Activated naive CD8-positive, alpha-beta T cell treated with anti-CD3 and anti-CD28 coated beads, Interleukin-2, amount 10 ng/mL, durations not matched to agents 7 days and 5 days (primary cell): ENCODE measurements at places on chromosomes 2 and 18.

DNA sequence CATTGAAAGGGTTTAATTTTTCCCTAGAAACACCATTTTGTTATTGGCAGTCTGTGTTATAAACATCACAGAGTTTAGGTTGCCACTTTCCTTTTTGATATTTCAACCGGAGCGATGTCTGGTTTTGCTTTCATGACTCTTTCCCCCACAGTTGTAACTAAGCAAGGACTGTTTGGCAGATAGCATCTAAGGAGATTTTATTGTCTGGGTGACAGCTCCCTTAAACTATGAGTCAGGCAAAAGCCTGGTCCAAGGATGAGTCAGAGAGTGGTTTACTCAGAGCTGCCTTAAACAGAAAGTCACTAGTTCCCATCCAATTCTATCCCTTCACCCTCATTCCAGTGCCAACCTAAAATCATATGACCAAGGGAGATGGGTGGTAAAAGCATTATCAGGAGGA lies 341.6 kb upstream of the VWC2L start:
- DNase-seq = no peak

GRCh38 chr2:3392216-3392615 lies 12.7 kb downstream of the TRAPPC12 start:
- DNase-seq = no peak

- DNase-seq = peak; percentile 24
Measured at GRCh38 chr2:127051116-127052056, 55.6 kb downstream of the BIN1 start.

DNA sequence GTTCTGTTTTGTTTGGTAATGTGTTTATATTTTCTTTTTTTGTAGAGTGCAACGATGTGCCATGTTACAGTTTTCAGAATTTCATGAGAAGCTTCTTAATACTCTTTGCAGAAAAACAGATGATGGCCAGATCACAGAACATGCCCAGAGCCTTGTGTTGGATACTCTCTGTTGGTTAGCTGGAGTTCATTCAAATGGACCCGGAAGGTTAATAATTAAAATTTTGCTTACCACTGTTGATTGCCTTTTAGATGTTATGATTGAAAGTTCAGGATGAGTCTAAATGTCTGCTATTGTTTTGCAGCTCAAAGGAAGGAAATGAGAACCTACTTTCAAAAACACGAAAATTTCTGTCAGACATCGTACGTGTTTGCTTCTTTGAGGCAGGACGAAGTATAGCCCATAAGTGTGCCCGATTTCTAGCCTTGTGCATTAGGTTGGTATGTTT lies 85.2 kb downstream of the BIRC6 start:
- no peak for DNase-seq

DNA sequence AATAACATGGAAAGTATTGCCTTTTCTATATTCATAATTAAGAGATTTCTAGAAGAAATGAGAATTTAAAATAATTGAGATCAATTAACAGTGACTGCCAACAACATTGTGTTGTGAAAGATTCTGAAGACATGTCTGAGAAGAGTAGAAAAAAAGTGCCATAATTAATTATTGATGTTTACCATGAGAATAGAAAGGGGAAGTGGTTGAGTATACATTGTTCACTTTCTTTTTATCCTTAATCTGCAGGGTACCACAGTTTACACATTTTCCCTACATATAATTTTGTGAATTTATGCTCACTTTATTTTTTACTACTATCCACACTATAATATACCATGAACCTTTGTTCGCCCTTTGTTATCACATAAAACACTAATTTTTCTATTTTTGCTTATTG lies 47.1 kb upstream of the UBE2E3 start:
- DNase-seq = no peak

- DNase-seq = no peak
Measured at GRCh38 chr18:36099311-36099710, 29.8 kb downstream of the SLC39A6 start.
